ENCODE measurements at places on chromosomes 3 and 15.

GRCh38 chr15:56813995-56814394 lies 80.7 kb upstream of the ZNF280D start:
- no peak for DNase-seq

DNA sequence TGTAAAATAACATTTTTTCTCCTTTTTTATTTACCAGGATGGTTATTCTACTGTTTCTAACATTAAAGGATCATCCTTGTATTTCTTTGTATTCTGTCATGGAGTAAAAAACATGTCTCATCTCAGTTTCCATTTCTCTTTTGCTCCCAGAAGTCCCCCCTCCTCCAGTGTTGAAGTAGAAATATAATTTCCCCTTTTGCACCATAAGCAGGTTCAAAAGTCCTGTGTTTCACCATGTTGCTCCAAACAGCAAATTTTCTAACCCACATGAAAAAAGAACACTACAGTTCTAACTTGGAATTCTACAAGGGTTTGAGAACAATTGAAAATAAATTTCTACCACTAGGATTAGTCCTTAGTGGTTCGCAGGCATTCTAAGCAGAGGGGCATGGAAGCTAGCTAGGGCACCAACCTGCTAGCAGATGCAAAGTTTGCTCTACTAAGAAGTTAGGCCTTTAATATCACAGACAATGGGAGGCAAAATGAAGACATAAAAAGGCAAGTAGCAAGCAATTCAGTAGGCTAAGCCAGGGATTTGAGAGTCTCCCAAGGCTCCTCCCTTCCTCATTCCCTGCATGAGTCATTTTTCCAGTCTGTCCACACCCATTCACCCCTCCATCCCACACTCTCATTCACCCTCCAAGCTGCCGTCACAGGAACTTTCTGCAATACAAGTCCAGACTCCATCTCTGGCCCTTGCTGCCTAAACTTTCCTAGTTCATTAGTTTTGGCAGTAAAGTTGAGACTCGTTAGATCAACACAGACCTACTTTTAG lies 2.3 kb upstream of the MBNL1 start:
- DNase-seq: no peak

DNA sequence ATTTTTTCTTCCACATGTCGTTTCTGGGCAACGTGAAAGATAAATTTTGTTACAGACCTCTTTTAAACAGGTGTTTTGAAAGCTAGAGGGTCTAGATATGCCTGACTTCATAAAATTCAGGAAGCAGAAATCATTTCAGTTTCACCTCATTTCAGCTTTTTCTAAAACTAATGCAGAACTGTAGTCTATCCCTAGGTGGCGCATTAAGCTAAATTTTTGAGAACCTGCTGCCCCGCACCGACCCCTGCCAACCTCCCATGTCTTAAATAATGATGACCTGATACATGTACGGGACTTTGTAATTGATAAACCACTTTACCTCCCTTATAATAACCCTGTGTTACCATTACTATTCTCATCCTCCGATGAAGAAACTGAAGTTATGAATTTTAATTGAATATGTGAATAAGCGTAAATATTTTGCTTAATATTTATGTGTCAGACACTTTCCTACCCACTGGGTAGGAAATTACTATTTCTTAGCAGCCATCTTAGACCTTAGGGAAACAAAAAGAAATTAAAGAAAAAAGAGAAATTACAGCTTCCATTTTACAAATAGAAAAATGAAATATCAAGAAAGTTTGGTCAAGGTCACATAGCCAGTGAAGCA lies 78.7 kb upstream of the GCNT3 start:
- no peak for DNase-seq

DNA sequence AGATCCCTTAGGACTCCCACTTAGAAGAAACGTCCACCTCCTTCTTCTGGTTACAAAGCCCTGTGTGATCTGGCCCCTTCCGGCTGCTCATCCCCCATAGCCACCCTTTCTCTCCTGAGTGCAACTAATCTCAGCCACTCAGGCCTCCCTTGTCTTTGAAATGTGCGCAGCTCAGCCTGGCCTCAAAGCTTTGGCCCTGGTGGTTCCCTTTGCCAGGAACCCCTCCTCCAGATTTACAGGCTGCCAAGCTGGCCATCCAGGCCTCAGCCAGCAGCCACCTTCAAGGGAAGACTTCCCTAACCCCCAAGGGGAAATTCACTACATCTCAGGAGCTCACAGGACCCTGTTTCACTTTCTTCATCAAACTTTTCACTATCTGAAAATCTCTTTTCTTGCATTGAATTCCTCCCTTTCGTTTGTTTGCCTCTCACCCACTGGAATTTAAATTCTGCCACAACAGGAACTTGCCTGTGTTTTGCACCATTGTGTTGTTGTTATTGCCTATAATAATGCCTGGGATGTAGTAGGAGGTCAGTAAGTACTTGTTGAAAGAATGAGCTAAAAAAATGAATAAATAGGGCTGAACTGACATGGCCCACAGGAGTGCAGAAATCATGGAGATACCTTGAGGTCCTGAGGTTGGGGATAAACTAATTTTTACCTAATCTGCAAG lies 109.5 kb upstream of the PFN2 start:
- no peak for DNase-seq

- no peak for DNase-seq
These were observed 130.3 kb upstream of the PFN2 start for GRCh38 chr3:150101016-150101415.

GRCh38 chr3:77412021-77412438 lies 372.1 kb downstream of the ROBO2 start:
- DNase-seq: no peak
